ENCODE measurements at places on chromosomes 3 and 15.

- no peak for DNase-seq
Measured at GRCh38 chr3:193783166-193783896, 190.3 kb downstream of the OPA1 start.

- DNase-seq: no peak
Measured at GRCh38 chr15:88624156-88624970, 3.2 kb downstream of the AEN start.

DNA sequence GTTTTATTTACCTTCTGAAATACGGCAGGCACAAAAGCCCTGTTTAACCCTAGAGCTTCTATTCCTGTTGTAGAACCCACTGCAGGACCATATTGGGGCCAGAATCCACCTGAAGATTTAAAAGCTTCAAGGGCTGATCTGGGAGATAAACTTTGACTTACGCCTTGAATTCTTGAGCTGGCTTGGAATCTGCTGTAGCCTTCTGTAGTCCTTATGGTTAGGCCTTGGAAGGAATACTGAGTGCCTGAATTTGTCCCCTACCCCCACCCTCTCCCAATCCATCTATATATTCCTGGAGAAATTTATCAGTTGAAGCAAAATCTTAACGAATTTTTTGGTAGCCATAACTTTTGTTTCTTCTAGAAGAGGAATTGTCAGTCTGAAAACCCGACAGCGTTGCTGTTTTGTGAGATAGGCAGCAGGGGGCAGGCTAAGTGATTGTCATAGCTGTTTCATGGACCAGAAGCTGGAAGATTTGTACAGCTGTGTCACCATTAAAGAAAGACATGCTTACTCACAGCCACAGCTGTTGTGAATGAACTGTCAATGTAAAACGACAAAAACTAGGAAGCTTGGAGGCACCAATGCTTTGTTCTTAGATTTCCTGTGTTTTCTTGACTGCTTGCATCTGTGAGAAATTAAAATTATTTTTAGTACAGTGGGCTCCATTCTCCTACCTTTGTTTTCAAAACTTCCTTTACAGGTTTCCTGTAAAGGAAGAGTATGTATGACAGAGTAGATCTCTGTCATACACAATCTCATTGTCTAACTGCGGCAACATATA, 12.8 kb downstream of the LXN start:
- peak; percentile 23 for DNase-seq

GRCh38 chr3:187918081-187918644, 172.9 kb upstream of the BCL6 start:
- no peak for DNase-seq

- no peak for DNase-seq
Measured at GRCh38 chr3:186962445-186962844, 32.1 kb downstream of the ST6GAL1 start.

DNA sequence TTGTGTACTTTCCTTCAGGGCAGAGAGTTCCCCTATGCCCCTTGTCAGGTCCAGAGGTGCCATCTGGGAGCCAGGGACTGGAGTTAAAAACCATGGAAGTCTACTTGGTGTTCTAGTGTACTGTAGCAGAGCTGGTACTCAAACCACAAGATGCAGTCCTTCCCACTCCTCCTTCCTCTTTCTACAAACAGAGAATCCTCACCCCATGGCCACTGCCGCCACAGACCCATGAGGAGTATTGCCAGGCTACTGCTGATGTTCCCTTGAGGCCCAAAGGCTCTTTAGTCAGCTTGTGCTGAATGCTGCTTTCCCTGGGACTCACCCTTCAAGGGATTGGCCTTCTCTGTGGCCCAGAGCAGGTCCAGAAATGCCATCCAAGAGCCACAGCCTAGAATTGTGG, 229.2 kb upstream of the ZPLD1 start:
- no peak for DNase-seq

- DNase-seq: no peak
Measured at GRCh38 chr3:72247645-72248388, 462.9 kb upstream of the PROK2 start.

- no peak for DNase-seq
Measured at GRCh38 chr15:62676891-62677290, 365.7 kb upstream of the TPM1 start.

DNA sequence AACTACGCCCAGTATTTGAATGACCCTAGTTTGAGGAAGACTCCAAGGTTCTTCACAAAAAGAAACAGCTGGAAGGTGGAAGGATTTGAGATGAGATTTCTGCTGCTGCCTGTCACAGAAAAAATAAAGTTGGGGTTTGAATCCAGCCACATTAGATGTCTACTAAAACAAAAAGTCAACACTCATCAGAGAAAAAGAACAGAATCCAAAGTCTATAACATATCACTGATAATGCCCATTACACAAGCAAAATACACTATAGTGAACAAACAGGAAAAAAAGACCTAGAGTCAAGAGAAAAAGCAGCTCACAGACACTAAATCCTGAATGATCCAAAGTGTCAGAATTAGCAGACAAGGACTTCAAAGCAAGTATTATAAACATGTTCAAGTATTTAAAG, 56.0 kb downstream of the RFX7 start:
- DNase-seq: no peak

GRCh38 chr3:11335056-11335608, 62.9 kb downstream of the ATG7 start:
- DNase-seq: no peak

- DNase-seq: peak; percentile 57
Measured at GRCh38 chr3:187743195-187744141, 1.8 kb downstream of the BCL6 start.

- DNase-seq: no peak
Measured at GRCh38 chr15:96346409-96346970, 16.0 kb downstream of the NR2F2 start.

DNA sequence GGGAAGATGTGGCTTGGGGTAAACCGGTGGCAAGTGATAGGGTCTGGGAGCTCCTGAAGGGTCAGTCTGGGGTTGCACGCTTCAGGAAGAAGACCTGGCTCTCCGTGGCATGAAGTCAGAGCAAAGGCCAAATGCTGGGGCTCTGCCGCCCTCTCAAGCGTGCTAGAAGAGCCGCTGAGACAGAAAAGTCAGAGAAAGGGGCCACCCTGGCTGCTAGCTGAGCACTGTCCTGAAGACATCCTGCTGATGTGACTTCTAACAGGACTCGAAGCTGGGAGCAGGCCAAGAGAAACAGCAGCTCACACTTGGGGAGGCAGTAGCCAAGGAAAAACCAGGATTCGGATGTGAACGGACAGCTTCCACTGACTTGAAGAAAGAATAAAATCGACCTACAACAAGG, 270.4 kb downstream of the OCA2 start:
- no peak for DNase-seq

DNA sequence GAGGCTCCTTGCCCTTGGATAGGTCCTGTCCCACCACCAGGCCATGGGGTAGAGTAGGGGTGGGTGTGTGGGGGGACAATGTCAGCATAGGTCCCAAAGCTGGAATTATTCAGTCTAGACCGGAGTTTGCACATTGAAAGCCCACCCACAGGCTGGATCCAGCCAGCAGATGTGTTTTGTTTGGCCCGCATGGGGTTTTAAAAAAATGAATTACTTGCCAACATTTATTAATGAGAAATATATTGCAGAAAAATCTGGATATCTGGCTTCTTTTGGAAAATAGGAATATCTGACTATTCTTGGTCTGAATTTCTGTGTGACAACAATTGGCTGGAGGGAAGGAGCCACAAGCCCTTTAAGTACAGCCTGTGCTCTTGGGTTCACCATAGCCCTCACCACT, 17.3 kb upstream of the LRIG1 start:
- DNase-seq: no peak

GRCh38 chr3:115478359-115478758, 145.0 kb upstream of the GAP43 start:
- no peak for DNase-seq

GRCh38 chr15:41822957-41823356, 4.9 kb upstream of the JMJD7 start:
- DNase-seq: no peak

DNA sequence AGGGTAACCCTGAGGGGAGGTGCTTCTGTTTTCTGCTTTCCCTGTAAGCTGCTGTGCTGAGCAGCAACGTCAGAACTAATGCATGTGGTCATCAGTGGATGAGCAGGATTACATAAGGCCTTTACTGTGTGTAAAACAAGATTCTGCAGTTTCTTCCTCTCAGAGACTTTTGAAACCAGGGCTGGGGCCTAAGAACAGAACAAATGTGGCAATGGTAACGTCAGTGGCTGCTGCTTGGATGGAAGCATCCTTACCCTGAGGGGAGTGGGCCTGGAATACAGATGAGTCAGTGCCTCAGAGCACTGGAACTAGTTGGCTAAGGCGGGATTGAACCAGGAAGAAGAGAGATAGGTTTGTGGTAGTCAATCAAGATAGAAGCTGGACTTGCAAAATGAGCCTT, 180.2 kb upstream of the KCNH8 start:
- no peak for DNase-seq
